ENCODE measurements at places on chromosomes 3 and 15.

- no peak for DNase-seq
Measured at GRCh38 chr3:58254144-58254543, 16.6 kb downstream of the ABHD6 start.

GRCh38 chr15:85422607-85423006 is 42.2 kb downstream of the AKAP13 start:
- no peak for DNase-seq

- no peak for DNase-seq
Measured at GRCh38 chr3:130853581-130853980, 40.3 kb upstream of the ATP2C1 start.

DNA sequence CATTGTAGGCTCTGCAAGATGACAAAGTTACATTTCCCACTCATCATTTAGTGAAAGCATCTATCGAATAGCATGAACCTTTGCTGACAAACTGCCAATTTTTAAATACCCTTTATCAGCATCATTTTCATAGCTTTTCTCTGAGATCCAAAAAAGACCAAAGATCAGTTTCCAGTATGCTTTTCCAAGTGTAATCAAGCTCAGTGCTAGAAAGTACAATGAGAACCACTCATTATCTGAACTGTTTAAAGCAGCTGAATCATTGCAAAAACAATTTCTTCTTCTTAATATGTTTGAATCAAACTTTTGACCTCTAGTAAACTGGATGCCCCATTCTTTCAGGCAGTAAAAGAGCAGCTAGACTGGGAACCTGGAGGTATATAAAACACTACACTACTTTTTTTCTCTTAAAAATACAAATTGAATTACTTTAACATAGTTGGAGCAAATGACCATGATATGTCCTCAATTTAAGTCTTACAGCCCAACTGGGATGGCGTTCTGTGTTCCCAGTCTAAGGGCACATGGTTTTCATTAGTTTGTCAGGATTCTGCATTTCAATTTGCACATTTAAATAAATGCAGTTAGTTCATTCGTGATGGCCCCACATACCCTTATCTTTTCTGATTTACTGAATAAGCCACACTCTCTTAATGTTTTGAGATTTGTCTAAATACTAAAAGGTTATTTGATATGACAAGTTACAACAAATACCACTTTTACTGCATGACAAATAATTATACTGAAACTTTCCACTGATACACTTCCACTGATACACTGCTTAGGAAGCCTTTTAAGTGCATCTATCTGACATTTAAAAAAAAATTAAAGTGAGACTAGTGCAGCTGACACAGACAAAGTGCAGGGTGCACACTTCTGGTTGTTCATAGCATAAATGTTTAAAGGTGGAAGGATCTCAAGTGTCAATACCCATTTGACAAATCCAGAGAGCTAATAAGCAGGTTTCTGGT is 146.0 kb upstream of the FRMD4B start:
- DNase-seq = no peak

GRCh38 chr3:131221731-131222130 is 159.8 kb upstream of the NUDT16 start:
- no peak for DNase-seq

- DNase-seq = no peak
Measured at GRCh38 chr3:137866933-137867332, 102.8 kb downstream of the SOX14 start.

DNA sequence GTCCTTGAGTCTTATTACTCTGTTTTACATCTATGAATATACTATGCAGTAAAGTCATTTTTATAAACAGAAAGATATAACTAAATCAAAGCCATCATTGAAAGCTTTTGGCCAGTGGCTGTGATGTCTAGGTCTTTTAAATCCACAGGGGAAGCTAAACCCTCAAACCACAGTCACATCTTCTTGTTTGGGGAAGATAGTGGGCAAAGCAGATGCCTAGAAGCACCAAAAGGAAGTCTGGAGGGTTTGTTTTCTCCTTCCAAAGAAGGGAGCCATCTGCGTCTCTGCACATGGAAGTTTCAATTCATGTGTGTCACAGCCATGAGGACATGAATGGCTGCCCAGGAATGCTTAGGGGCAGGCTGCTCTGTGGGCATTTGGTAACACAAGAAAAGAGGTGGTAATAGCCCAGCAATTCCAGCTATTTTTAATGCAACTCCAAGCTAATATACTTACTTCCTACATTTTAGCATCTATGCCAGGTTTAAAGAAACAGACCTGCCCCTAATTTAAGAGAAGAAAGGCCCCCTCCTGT is 322.2 kb downstream of the SLC9A9 start:
- DNase-seq = no peak

- no peak for DNase-seq
Measured at GRCh38 chr3:123773681-123774431, 110.3 kb downstream of the MYLK start.

DNA sequence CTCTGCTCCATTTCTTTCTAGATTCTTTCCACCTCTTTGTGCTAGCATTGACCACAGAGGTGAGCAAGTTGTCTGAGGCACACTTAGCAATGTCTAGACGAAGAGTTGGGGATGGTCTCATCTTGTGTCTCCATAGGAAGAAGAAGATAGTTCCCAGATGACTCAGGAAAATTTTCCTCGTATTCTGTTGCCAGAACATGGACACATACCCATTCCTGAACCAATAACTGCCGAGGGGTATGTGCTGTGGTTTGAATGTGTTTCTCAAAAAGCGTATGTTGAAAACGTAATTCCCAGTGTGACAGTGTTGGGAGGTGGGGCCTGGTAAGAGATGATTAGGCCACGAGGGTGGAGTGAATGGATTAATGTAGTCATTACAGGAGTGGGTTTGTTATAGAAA is 107.5 kb upstream of the GALNT15 start:
- no peak for DNase-seq

GRCh38 chr3:76352051-76352450 is 566.7 kb upstream of the ZNF717 start:
- no peak for DNase-seq

GRCh38 chr3:38616111-38616510 is 33.4 kb downstream of the SCN5A start:
- no peak for DNase-seq

DNA sequence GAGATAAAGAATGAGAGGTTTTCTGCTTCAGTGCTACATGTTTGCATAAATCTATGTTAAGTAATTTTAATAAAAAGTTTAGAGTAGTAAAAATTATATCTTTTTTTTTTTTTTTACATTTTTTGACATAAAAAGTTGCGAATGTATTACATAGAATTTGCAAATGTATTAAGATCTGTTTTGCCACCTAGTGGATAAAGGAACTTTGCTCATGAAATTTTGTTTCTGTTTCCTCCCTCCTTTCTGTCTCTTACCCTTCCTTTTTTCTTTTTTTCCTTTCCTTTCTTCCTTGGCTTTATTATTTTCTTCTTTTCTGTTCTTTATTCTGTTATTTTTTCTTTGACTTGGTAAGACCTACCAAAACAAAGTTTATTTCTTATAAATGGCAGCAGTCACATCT is 58.5 kb upstream of the UTS2B start:
- no peak for DNase-seq

- no peak for DNase-seq
Measured at GRCh38 chr3:187450431-187451190, 82.4 kb downstream of the RTP4 start.

DNA sequence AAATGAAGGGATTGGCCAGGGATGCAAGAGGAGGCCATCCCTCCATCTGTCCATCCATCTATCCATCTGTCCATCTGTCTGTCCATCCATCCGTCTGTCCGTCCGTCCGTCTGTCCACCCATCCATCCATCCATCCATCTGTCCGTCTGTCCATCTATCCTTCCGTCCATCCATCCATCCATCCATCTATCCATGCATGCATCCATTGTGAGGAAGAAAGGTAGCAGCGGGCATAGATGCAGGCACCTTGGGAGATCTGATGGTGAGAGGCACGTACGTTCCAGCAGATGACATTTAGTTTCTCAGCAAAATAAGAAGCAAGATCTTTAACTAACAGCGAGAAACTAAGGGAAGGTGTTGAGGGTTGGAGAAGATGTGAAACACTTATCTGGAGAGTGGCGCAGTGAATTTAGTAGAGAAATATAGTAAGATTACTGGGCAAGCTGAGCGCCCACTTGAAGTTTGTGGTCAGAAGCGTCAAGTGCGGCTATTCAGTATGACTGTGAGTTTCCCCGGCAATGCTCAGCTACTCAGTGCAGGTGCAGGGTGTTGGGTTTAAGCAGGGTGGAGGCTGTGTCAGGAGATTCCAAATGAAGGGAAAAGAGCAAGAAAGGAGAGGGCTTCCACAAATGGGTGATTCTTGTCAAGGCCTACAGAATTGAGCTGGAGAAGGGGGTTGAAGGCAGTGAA is 22.4 kb upstream of the SRP14 start:
- DNase-seq = no peak

DNA sequence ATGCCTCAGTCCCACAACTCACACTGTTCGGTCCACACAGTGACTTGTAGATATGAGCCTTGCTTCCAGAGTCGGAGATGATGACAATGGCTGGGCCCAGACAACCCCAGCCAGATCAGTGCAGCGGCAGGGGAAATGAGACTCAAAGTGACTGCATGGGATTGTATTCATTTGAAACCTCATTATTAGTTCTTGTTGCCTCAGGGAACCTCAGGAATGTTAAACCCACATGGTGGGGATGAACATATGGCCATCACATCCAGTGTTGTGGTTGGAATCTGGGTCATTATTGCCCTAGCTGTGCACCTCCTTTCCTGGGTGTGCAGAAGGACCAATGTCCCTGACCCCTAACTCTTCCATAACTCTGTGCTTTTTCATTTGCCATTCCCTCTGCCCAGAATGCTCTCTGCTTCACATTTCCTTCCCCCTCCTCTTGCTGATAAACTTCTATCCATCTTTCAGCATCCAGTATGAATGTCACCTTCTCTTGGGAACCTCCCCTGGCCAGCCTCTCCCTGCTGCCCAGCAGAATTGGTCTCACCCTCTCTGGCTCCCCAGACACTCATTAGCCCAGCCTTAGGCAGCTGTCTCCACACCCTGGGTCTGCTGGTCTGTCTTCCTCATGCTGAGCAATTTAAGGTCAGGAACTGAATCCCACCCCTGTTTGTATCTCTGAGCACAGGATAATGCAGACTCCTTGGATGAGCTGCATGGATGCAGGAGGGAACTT is 67.0 kb upstream of the TNFAIP8L3 start:
- DNase-seq = no peak

DNA sequence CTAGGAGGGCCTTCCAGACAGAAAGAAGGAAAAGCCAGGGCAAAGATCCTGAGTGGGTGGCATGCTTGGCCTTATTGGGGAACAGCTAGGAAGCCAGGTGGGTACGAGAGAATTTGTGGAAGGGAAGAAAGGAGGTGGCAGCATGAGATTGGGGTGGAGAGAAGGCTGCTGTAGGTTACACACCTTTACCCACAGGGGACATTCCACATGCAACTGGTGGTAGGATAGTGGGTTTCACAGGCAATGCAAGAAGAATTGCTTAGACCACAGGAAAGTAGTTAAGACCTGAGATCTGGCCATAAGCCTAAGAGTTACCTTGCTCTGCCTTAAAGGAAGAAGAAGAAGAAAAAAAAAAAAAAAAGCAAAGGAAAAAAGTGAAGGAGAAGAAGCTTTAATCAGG is 19.8 kb downstream of the ANP32A start:
- no peak for DNase-seq

All from germinal center (tissue), 1 donor.